ENCODE measurements at places on chromosomes 6 and 20.

- DNase-seq, result no peak
Measured at GRCh38 chr6:133369773-133370272, 128.7 kb downstream of the EYA4 start.

DNA sequence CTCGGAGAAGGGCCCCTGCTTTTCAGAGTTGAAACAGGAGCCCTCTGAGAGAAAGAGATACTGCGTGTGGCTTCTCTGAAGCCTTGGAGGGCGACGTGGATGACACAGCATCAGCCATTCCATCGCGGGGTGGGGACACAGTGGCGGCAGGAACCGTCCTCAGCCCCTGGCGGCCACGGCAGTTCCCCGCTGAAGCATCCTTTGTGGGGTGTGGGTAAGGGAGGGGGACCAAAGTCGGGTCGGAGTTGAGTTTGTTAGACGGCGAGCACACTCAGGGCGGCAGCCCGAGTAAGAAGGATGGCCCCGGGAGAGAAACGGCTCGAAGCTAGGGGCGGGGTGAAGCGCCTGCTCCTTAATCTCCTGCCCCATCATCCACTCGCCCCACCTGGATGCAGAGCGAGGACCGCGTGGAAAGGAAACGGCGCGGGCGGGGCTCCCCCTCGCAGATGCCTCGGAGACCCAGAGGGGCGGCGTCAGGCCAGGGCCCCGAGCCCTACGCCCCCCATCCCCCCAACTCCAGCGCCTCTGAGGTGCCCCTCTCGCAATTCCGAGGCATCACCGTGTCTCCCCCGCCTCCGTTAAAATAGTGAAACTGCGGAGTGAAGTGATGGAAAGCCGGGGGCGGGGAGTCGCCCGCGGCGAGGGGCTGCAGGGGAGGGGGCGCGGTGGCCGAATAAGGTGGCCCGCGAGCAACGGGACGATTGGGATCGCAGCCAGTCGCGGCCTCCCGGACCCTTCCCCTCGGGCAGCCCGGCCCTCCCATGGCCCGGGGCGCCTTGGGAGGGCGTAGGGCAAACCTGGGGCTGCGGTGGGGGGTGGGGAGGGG lies 796 bp upstream of the RREB1 start:
- DNase-seq, result no peak

- DNase-seq, result no peak
Measured at GRCh38 chr6:156485150-156485549, 292.0 kb upstream of the ARID1B start.

DNA sequence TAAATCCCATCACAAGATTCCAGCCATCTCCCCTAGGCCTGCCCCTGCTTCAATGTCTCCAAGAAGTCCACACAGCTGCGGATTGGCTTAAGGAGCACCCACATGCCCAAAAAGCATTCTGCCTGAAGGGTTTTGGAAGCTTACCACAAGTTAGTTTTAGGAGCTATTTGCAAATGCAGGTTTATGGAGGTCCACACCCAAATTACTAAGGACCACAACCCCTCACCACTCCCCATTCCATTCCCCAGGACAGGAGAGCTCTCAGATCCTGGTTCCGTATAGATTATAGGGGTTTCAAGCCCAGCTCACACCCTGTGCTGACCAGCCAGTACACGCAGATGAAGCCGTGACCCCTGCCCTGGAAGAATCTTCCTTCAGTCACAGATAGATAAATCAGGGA lies 24.3 kb upstream of the PXDC1 start:
- DNase-seq, result no peak

DNA sequence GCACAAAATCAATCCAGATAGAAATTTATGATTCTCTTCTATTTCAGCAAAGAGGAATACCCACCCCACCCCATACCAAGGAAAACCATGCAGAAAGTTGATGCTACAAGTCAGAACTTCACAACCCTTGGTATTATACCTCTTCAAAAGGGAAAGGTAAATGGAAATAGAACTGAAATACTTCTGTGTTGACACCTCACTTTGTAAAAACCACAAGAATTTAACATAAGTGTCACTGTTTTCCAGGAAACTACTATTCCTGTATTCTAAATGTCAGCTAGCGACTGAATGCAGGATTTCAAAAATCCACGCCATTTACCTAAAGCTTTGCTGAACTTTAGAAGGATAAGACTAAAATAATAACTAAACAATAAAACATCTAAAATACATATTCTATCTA lies 3.6 kb downstream of the CPNE1 start:
- no peak for DNase-seq

- DNase-seq, result no peak
Measured at GRCh38 chr6:105253787-105254186, 74.0 kb upstream of the POPDC3 start.

DNA sequence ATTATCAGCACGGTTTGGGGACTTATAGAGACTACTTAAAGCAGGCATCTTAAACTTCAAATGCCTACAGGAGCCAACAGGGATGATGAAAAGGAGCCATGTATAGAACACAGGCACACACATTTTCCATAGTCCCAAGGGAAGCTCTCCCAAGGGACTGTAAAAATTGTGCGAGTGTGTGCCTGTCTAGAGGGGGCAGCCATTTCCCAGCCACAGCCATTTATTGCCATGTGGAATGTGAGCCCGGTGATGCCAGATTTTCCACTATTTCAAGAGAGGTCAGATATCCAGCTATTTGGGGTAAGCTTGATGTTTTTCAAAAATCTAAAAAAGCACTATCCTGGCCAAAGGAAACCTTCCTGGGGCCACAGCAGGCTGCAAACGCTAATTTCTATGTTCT lies 24.1 kb upstream of the RALY start:
- no peak for DNase-seq

DNA sequence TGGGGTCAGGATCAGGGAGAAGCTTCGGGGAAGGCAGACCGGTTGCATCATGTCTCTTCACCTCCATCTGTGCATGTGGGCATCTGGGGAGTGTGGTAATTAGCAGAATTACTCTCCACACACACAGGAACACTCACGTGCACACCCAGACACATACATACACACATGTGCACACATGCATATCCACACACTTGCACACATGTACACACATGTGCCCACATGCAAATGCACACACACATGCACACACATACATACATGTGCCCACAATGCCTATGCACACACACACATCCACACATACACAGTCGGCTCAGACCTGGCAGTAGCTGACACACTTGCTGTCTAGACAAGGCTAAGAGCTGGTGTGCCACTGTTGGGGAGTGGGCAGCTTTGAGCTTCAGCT lies 212.3 kb upstream of the PMEPA1 start:
- no peak for DNase-seq

DNA sequence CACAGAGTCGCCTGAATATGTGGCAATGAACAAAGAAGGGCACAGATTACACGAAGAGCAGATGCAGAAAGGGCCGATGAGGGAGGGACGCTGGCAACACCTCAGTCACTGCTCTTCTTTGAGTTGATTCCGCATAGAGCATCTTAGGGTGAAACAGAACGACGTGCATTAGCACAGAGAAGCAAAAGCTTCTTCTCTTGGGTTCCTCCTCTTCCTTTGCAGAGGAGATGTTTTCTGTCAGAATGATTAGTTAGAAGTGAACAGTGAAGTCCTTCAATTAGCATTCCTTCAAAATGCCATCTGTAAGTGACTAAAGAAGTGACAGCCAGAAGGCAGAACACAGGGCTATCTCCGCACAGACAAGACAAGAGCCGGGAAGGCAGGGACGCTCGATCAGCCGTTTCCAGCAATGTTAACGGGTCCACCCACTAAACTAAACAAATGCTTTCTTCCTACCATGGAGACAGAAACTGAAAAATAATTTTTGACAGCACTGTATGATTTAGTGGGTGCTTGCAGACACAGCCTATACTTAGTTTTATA lies 219.8 kb upstream of the AGPAT4 start:
- DNase-seq, result no peak

- DNase-seq, result no peak
Measured at GRCh38 chr6:37134396-37135191, 35.4 kb upstream of the PIM1 start.

GRCh38 chr20:676967-677366 lies 1.4 kb upstream of the SCRT2 start:
- DNase-seq, result no peak

GRCh38 chr20:34874094-34874654 lies 1.5 kb upstream of the GGT7 start:
- peak; percentile 81 for DNase-seq

DNA sequence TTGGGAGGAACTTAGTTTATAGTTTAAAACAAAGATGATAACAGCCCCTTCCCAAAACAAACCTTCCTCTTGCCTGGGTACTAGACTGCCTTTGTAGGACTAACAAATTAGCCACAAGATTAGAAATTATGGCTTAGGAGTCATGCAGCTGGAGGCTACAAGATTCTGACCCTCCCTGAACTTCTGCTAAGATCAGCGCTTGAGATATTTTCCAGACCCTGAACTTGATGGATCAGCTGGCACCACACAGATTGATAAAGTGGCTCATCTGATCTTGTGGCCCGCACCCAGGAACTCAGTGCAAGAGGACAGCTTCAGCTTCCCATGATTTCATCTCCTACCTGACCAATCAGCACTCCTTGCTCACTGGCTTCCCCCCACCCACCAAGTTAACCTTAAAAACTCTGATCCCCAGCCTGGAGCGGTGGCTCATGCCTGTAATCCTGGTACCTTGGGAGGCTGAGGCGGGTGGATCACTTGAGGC lies 5.9 kb upstream of the SERINC3 start:
- DNase-seq, result no peak

GRCh38 chr20:62952373-62952967 lies at the start of gene SLC17A9:
TSS of gene SLC17A9 (plus strand) at chr20:62952709. CDS start at chr20:62952831, 122 bp downstream.
- no peak for DNase-seq

- DNase-seq, result no peak
Measured at GRCh38 chr6:90940812-90941481, 354.1 kb upstream of the MAP3K7 start.

- DNase-seq, result no peak
Measured at GRCh38 chr6:73694711-73695411, 1.1 kb upstream of the CD109 start.

DNA sequence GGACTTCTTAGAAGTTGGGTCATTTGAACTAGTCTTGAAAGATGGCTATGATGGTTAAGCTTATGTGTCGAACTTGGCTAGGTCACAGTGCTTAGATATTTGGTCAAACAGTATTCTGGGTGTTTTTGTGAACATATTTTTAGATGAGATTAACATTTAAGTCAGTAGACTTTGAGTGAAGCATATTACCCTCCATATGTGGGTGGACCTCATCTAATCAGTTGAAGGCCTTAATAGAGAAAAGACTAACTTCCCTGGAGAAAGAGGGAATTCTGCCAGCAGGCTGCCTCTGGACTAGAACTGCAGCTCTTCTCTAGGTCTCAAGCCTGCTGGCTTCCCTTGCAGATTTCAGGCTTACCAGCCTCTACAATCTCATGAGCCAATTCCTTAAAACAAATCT lies 76.9 kb downstream of the RCAN2 start:
- DNase-seq, result no peak

DNA sequence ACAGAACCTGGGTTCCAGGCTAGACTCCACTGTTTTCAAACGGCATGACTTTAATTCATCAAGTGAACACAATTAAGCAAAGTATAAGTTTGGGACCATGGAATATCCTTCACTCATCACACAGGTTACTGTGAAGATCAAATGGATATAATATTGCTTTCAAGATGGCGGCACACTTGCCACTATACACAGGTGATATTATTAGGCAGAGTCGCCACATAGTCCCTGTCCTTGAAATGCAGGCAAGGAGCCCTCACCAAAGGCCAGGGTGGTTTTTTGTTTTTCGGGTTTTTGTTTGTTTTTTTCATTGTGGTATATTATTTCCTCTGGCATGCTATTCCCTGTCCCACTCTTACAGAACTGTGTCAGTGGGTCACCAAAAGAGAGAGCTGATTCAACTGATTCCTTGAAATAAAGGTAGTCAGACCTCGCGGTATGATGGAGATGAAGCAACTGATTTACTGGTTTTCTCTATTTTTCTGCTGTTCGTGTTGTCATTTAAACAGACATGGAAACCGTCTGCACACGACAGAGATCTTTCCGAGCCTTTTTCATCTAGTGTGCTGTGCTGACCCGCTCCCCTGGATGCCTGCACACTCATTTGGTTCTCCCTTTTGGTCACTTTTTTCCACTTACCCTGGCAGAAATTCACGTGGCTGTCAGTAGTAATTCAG lies 29.7 kb downstream of the MYB start:
- DNase-seq, result no peak

DNA sequence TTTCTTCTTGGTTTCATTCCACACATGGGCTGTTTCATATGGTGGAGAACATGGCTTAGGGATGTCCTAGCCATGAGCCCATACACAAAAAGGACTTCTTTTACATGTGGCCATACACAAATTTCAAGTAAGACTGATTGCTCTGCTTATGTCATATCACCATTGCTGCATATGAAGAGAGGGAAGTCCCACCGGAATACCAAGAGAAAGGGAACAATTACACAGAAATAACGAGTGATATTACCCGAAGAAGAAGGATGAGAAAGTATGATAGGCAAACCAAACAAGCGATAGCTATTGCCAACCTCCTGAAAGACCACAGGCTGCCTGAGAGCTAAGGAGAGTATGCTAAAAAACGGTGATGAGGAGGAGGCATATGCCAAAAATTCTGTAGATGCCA lies 70.5 kb upstream of the TNFRSF21 start:
- DNase-seq, result no peak

DNA sequence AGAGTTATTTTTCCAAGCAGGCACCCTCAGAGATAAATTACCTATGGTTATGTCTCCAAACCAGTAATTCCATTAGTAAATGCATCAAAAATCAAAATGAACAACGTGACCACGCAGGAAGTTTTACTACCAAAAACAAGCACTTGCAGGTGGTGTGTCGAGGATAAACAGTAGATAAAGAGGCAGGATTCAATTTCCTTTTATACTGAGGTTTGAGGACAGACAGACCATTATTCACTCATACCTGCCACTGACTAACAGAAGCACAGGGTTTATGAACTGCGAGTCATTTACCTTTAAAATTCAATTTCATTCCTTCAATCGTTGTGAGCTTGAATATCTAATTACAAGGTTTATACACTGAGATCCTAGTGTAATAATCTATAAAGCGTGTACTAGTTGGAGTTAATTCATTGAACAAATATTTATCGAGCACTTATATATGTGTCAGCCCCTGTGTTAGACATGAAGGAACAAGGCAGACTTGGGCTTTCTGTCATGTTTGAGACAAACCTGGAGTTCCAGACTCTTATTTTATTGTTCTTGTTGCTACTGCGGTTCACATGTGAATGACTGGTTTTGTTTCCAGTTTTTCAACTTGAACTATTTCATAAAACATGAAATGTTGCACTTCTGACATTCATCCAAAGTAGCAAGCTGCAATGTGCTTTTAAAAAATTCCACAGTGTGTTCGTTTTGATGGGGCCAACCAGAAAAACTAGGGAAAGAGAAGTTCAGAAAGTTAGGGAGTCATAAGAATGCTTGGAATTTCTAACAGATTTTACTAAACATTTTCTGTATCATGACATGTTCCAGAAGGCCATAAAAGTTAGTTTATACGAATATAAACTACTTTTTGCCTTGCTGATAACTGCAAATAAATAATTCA lies 205.6 kb downstream of the UST start:
- no peak for DNase-seq

DNA sequence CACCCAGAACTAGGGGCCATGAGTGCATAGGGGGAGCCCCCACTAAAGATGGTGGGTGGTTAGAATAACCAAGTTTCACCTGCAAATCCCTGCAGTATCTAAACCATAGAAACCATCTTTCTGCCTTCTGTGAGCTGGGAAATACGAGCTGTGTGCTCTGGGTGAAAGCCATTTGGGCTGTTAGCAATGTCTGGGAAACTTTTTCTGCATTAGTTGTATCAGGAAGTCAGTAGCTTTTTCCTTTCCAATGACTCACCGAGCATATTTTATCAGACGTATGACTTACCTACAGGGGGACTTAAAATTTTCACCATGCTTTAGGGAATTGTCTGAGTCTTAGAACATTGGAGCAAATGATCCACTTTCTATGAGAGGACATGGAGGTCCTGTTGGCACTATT lies 584.0 kb downstream of the QKI start:
- DNase-seq, result no peak

- DNase-seq, result no peak
Measured at GRCh38 chr20:5154543-5154925, 27.7 kb downstream of the CDS2 start.
